ENCODE measurements at places on chromosomes 3 and 15.

DNA sequence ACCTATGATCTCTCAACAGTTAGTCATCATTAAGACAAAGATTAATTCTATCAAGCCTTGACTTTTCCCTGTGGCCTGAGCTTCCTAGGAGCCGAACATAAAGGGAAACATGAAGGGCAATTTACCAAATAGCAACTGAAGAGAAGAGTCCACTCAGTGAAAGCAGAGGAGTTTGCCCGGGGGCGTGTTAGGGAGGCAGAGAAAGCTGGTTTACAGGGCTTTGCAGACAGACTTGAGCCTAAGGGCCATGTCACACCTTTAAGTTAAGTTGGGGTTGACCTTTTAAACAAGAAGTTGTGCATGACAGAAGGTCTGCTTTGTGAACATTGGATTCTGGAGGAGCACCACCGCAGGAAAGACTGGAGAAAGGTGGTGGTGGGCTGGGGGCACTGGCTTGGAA lies 701.8 kb upstream of the CFAP20DC start:
- no peak for DNase-seq

DNA sequence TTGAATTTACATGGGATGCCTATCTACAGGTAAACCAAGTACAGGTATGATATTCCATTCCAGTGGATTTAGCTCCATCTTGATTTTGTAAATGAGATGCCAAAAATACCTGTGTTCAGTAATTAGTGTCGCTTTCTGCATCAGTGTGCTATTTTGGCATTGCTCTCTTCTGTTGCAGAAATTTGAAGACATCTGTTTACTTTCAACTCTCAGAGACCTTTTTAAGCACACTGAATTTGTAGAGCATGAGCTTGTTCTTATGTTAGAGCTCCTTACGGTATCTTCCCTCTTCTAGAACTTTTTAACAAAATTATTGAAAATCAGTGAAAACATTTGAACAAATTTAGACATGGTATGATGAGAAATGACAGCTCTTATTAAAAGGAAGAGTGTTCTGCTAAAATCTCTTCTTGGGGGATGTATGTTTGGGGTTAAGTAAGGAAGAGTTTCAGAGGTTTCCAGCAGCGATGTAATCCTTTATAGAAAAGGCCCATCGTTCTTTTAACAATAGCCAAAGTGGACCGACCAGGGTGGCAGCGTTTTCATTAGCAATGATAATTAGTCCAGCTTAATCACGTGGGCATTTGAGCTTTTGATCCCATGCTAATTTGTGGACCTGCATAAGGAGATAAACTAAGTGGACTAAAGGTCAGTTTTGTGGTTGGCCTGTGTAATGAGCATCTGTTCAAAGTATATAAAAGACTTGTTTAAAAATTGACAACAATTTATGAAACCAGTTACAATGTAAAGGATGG lies 385.4 kb downstream of the PTPRG start:
- no peak for DNase-seq

GRCh38 chr3:32882189-32882588 lies 64.4 kb downstream of the TRIM71 start:
- no peak for DNase-seq

DNA sequence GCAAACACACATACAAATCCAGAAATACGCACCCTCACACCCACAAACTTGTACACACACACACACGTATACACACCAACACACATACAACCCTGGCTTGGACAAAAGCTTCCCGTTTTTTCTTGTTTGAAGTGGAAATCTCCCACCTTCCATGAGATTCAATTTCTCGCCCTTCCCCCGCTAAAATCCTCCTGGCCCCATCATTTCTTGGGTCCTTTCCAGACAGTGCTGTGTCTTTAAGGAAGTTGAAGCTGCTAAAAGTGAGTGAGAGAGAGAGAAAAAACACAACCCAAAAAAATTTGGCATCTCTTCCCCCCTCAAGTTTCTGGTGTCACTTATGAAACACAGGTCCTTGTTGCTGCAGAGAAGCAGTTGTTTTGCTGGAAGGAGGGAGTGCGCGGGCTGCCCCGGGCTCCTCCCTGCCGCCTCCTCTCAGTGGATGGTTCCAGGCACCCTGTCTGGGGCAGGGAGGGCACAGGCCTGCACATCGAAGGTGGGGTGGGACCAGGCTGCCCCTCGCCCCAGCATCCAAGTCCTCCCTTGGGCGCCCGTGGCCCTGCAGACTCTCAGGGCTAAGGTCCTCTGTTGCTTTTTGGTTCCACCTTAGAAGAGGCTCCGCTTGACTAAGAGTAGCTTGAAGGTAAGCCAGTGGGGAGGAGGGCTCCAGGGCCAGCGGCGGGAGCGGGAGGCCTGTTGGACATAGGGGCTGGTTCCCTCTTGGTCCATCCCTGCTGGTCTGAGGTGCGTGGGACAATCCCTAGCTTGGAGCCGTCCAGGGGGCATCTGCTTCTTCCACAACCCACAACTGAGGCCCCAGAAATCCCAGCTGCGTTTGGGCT lies at the start of gene ISLR:
ISLR (plus strand) TSS at position 331 of the 839 bp plus-strand sequence. CDS start 1,149 bp downstream, outside the sequence.
- no peak for DNase-seq

GRCh38 chr3:12990781-12991480 lies 82.3 kb downstream of the IQSEC1 start:
- DNase-seq = no peak

- no peak for DNase-seq
Observed at GRCh38 chr3:1447452-1447851, 354.6 kb downstream of the CNTN6 start.

- no peak for DNase-seq
Observed at GRCh38 chr15:20358066-20358778, 183.4 kb downstream of the GOLGA6L6 start.

GRCh38 chr3:61967019-61967418 lies 405.6 kb downstream of the PTPRG start:
- no peak for DNase-seq

DNA sequence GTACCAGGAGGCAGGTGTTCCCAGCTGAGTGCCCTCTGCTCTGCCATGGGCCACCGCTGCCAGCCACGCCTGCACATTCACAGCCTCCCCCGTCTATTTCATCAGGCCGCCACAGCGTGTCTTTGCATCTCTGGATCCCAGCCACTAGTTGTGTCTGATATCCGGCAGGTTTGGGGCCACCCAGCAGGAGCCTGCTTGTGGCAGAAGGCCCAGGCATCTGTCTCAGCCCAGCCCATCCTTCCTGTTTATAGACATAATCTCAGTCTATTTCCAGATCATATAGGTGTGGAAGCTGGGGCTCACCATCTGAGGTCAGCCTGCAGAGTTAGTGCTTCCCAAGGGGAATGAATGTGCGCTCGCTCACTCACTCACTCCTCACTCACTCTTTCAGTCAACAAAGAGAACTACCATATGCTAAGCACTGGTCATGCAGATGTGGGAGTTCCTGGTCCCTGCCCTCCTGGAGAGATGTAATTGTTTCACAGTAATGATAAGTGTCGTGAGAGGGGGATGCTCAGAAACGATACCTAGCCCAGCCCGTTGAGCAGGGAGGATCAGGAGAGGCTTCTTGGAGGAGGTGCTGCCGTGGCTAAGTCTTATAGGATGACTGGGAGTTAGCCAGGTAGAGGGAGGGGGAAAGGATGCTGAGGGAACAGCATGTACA lies 60.6 kb downstream of the FGD5 start:
- no peak for DNase-seq

DNA sequence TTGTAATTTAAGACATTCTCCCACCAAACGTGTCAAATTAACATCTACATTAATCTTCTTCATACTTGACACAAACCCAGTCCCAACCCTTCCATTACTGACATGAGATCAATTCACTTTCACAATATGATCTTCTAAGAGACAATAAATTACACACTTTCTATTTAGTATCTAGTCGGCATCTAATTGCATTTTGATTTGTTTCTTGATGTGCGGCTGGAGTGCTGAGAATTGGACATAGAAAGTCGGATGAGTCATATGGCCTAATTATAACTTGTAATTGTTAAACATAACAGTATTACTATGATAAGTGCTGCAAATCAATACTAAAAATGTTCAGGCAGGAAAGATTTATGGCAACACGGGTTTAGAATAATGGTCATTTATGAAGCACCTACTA lies 78.4 kb upstream of the RORA start:
- no peak for DNase-seq

GRCh38 chr15:68620721-68621527 lies 42.1 kb downstream of the CORO2B start:
- DNase-seq = no peak

DNA sequence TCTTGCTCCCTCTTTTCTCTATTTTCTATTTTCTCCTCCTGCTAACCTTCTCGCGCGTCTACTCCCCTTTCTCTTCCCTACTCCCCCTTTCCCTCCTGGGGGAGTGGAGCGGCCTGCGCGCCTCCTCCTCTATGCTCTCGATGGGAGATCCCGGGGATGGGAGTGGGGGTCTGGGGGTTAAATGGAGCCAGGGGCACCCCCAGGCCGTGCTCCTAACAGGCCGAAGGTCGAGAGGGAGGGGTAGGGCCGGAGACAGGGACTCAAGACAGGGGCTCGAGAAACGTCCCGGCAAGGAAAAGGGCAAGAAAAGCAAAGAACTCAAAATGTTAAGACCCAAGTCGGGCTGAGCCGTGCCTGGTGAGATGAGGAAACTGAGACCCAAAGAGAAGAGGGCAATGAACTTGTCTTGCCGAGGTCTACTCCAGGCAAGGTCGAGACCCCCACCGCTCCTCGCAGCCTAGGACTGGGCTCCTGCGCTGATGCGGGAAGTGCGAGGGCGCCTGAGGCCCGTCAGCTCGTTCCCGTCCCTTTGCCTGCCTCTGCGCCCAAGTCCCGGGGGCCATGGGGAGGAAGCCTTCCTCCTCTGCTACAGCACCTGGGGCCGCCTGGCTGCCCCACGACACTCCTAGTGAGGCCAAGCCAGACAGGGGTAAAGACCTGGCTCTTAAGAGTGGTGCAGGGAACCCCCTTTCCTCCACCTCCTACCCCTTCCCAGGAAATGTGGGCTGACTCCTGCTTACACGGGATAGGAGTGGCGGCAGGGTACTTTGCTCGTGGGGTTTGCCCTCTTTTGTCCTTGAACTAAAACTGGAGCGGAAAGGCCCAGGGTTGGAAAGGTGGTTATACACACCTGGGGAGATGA lies 770 bp upstream of the MEGF11 start:
- DNase-seq = no peak

GRCh38 chr15:57756466-57756865 lies 50.0 kb downstream of the POLR2M start:
- DNase-seq = no peak

- DNase-seq = no peak
Observed at GRCh38 chr15:66820481-66821176, 118.6 kb downstream of the SMAD6 start.

GRCh38 chr15:74201710-74202420 lies 722 bp downstream of the STRA6 start:
- no peak for DNase-seq

GRCh38 chr3:196138482-196139254 lies 56.8 kb upstream of the TFRC start:
- DNase-seq = no peak

GRCh38 chr15:45747426-45747825 lies 112.6 kb downstream of the SQOR start:
- DNase-seq = no peak

DNA sequence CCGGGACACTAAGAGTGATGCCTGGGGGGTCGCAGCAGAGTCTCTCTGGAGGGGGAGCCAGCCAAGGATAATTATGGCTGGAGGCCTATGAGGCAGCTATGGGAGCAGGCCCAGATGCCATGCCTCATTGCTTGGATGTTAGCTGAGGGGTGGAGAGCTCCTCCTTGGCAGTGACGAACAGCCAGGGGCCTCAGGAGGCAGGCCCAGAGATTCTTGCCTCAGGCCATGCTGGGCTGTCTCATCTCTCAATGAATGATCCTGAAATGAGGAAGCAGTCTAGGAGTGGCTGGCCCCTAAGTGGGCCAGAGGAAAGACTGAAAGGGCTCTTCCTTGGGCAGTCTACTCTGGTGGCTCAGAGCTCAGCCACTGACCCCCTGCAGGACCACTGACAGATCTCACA lies 21.3 kb downstream of the KIF9 start:
- DNase-seq = no peak

DNA sequence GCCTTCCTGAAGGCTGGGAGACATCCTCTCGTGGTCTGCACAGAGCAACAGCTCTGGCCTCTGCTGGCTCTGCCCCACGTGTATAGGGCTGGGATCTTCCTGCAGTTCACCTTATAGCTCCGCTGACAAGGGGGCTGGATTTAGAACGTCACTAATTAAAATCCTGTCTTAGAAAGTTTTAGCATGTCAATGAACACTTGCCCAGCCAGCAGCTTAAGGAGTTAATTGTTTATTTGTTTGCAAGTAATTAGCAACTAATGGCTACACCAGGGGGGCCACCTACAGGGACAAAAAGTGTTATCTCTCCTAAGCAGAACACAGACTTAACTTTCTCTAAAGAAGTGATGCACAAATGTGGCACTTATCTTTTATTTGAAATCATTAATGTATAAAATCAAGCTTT lies at the start of gene HESX1:
HESX1 (minus strand) TSS at position 84 of the 403 bp plus-strand sequence; CDS start at position 24, 60 bp downstream.
- DNase-seq = no peak

DNA sequence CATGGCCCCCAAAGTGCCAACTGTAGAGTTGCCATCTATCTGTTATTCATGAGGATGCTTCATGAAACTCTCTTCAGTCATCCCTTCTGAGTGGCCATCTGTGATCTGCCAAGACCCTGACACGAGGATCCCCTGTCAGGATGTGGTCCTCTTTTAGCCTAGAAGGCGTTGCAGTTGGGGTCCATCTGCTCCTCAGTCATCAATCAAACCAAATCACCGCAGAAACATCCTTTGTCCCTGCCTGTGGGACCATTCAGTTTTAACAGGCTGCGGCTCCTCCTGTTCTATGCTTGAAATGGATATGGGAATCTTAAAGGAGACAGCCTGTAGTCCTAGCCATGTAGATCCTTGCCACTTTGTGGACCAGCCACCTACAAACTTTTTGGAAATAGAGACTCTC lies 5.9 kb upstream of the RPS27L start:
- DNase-seq = no peak

- no peak for DNase-seq
Observed at GRCh38 chr3:157261000-157261399, 101.1 kb upstream of the CCNL1 start.

DNA sequence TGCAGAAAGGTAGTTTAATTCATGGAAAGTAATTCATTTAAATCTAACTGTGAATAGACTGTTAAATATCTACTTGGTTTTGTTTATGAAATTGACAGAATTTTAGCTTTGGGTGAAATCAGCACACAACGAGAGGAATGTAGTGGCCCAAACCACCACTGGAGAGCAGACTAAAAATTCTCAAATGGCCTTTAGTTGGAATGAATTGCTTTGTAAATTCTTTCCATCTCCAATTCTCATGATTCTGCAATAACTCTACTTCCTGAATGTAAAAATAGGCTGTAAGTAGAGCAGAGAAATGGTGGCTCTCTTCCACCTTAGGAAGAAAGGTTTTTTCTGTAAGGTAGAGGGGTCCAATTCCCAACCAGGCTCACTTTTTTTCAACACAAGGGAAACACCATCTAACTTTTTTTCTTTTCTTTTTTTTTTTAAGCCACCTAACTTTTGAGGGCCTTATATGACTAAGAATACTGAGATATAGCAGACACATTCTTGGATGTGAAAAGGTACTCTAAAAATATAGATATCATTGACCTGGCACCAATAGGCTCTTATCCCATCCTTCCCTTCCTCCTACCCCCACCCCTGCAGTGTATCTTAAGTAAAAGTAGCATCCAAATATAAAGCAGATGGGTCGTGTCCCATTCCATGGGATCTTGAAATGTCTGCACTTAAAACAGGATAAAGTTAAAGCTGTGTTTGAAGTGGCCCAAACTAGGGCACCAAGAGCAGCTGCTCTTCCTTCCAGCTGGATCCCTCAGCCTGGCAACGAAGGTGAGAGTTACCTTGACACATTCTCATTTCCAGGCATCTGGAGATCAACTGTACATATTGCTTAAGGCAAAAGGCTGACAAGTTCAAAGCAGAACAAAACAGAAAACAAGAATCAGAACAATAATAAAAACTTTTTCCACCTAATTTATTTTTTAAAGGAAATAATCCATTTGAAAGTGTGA lies 194.1 kb downstream of the TPRG1 start:
- no peak for DNase-seq
